GM12878 (cell line): ENCODE measurements at places on chromosomes 5 and 9. TPM values are rescaled to one million over a fixed set of nuclear protein-coding genes. Genes with fewer than 3 reads are reported as not detected.

DNA sequence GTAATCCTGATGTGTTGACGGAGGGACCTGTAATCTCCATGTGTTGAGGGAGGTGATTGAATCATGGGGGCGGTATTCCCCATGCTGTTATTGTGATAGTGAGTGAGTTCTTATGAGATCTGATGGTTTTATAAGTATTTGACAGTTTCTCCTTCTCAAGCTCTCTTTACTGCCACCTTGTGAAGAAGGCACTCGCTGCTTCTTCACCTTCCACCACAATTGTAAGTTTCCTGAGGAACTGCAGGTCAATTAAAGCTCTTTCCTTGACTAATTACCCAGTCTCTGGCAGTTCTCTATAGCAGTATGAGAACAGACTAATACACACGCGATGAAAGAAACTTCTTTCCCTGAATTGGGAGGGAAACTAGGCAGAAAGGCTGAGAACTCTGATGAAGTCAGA is 141.1 kb upstream of the RAD23B start:
- no peaks in the 10 kb centered on the region for H3K27me3 ChIP-seq
- no peak overlapping the region for H3K4me3 ChIP-seq
- no peaks in the 10 kb centered on the region for H3K4me1 ChIP-seq
- H3K27ac ChIP-seq: no peak overlapping the region
- no peaks in the 10 kb centered on the region for H3K36me3 ChIP-seq
- no peak for DNase-seq

- H3K36me3 ChIP-seq: no peaks in the 10 kb centered on the region; the same call in 1 of the 2 replicates
- no peak overlapping the region for H3K27ac ChIP-seq
- H3K4me3 ChIP-seq: no peak overlapping the region
- no peaks in the 10 kb centered on the region for H3K27me3 ChIP-seq
- no peak for DNase-seq
- no peaks in the 10 kb centered on the region for H3K4me1 ChIP-seq
Measured at GRCh38 chr5:50730336-50730735, 63.9 kb downstream of the PARP8 start.

GRCh38 chr5:109242518-109242917 is 167.3 kb downstream of the PJA2 start:
- H3K4me1 ChIP-seq: no peaks in the 10 kb centered on the region
- DNase-seq: no peak
- H3K27me3 ChIP-seq: no peaks in the 10 kb centered on the region
- no peaks in the 10 kb centered on the region for H3K36me3 ChIP-seq

Gene OR5C1
- not detected in 2 replicates for total RNA-seq

Gene KCNN2
- 0.80 and 0.93 TPM in 2 replicates for total RNA-seq

Gene FOXD4L4
- 0.24 and 0.36 TPM in 2 replicates for total RNA-seq

Gene PCDHA2
- not detected in 2 replicates for total RNA-seq

DNA sequence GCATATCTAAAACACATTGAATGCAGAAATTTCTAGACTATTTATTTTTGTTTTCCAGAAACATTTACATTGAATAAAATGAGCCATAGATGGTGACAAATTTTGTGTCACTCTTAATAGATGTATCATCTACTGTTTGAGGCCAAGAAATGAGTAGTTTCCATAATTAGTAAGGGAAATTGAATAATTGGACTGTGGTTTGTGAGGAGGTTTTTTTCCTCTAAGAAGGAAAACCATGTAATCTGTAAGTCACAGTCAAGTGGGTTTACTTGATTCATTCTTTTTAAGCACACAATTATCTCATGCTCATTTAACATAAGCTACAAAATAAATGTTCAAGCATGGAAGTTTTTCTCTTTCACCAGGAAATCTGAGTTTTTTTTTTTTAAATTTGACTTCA is 876.4 kb downstream of the NR2F1-AS1 start:
- DNase-seq: no peak
- H3K36me3 ChIP-seq: no peaks in the 10 kb centered on the region
- H3K4me3 ChIP-seq: no peak overlapping the region
- H3K27me3 ChIP-seq: no peaks in the 10 kb centered on the region
- no peaks in the 10 kb centered on the region for H3K4me1 ChIP-seq

DNA sequence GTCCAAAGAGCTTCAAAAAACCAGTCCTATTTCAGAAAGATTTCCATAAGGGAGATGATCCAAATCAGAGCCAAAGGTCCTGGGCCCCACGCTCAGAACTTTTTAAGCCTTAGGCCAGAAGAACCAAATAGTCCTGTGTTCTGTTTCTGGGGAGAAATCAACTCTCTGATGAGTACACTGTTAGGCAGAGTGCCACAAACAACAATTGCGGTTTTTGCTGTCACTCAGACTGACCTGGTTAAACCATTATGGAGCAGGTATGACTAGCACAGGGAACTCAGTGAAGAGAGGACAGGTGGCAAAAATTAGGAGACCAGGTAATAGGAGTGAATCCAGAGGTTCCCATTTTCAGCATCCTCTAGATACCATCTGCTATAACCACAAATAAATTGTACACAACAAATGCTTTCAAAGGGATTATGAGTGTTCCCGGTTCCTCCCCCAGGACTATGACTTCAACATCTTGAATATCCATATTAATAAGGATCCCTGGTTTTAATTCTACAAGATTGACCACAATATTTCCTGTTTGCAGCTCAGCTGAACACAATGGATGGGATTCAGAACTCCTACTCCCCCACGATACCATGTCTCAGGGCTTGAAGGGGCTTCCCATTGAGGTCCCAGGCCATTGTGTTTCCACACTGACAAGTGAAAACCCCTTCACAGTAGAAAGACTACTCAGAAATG is 52.1 kb upstream of the FREM1 start:
- no peak for DNase-seq
- H3K27ac ChIP-seq: no peak overlapping the region
- H3K4me3 ChIP-seq: no peak overlapping the region
- H3K27me3 ChIP-seq: no peaks in the 10 kb centered on the region

GRCh38 chr5:141560151-141560550 is 58.6 kb downstream of the DIAPH1 start:
- H3K4me1 ChIP-seq: no peaks in the 10 kb centered on the region
- H3K27me3 ChIP-seq: no peaks in the 10 kb centered on the region
- H3K27ac ChIP-seq: no peak overlapping the region
- no peak overlapping the region for H3K4me3 ChIP-seq
- peaks cover 22% of the 10 kb centered on the region for H3K36me3 ChIP-seq

- H3K36me3 ChIP-seq: no peaks in the 10 kb centered on the region
- H3K27ac ChIP-seq: peak overlapping the region; percentile 97
- H3K4me1 ChIP-seq: peaks cover 25% of the 10 kb centered on the region
- no peaks in the 10 kb centered on the region for H3K27me3 ChIP-seq
- peak overlapping the region; percentile 39 for H3K4me3 ChIP-seq
- no peak for DNase-seq
Measured at GRCh38 chr9:1939466-1939865, 75.7 kb upstream of the SMARCA2 start.

Gene PIP5KL1
- 0.32 and 0.64 TPM in 2 replicates for total RNA-seq

DNA sequence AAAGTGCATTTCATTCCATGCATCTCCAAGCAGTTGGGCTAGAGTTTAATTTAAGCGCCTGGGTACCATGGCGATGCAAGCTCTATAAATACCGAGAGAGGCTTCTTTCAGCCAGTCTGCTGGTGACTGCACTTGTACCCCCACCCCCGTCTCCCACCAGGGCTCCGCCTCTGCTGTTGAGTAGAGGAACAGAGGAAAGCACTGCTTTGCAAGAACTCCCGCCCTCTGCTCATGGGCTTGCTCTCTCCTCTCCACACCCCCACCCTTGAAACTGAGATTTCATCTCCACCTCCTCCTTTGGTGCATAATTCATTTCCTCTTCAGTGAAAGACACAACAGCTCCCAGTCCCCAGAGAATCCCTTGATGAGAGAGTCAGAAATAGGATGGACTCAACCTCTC is 5.1 kb upstream of the WWC1 start:
- H3K27ac ChIP-seq: no peak overlapping the region
- no peaks in the 10 kb centered on the region for H3K36me3 ChIP-seq
- H3K4me1 ChIP-seq: peaks cover 31% of the 10 kb centered on the region
- H3K27me3 ChIP-seq: no peaks in the 10 kb centered on the region
- H3K4me3 ChIP-seq: no peak overlapping the region

DNA sequence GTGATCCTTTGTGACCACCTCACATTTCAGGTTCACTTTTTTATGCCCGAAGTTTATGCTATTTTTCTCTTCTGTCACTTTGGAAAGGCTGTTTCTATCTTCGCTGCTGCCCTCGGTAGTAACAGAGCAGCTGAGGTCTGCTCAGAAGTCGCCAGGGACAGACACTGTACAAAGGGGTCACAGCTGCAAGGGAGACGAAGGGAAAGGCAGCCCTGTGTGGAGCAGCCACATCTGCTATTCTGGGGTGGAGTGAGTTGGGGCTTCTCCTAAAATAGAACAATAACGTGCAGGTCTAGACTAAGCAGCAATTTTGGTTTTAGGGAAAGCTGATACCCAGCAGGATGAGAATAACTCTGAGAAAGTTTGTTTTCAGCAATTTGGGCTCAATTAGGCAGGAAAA is 72.5 kb downstream of the ACTL7B start:
- peaks cover 2% of the 10 kb centered on the region; the same call in 1 of the 2 replicates for H3K27me3 ChIP-seq
- no peaks in the 10 kb centered on the region for H3K4me1 ChIP-seq

DNA sequence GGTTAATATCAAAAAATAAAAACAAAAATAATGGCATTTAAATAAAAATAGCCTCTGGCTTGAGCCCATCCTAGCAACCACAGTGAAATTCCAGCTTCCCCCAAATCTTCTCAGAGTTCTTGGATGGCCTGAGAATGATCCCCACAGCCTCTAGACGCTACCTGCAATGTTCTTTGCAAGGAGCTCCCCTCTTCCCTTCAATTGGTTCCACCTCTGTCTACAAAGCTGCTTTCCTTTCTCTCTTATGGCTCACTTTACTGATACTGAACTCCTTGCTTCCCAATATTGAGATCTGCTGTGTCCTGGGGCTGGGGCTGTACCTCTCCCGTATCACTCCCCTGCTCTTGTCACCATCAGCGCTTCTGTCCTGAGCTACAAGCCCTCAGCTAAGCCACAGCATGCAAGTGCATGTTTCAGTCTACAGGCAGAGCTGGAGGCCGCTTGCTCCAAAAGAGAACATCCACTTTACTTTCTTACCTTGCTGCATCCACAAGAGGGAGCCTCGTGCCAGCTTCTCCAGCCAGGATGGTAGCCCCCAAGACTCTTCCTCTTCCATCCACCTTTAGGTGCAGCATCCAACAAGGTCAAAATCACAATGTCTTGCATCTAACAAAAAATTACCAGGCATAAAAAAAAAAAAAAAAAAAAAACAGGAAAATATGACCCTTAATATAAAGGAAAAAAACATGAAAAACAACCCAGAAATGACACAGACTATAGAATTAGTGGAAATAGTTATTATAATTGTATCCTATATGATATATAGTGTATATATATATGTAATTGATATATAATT is 57.4 kb upstream of the PRSS3 start:
- H3K27ac ChIP-seq: no peak overlapping the region
- no peaks in the 10 kb centered on the region; the same call in none of the 2 replicates for H3K27me3 ChIP-seq
- no peak overlapping the region for H3K4me3 ChIP-seq

Gene PFN3
- total RNA-seq: not detected in 2 replicates

- H3K27me3 ChIP-seq: peaks cover 21% of the 10 kb centered on the region
- H3K4me1 ChIP-seq: no peaks in the 10 kb centered on the region
- no peak for DNase-seq
- no peak overlapping the region for H3K4me3 ChIP-seq
- no peaks in the 10 kb centered on the region for H3K36me3 ChIP-seq
Measured at GRCh38 chr9:126329476-126330275, 3.0 kb downstream of the MVB12B start.

DNA sequence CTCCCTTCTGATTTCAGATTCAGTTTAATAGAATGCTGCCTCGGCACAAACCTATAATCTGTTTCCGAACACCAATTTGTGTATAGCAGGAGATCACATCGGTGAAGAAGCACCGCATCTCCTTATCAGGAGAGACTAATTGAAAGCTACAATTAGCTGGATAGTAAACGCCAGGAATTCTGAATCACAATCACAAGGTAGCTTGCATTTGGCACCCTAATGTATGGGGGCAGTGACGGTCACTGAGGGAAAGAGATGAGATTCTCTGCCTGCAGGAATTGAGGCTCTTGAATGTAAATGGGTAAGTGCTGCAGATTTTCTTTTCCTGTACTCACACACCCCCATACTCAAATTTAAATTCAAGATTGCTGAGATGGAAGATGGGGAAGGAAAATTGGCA is 373.6 kb upstream of the ZNF608 start:
- H3K27me3 ChIP-seq: no peaks in the 10 kb centered on the region
- H3K36me3 ChIP-seq: no peaks in the 10 kb centered on the region
- no peak overlapping the region for H3K27ac ChIP-seq
- H3K4me3 ChIP-seq: no peak overlapping the region
- no peak for DNase-seq

DNA sequence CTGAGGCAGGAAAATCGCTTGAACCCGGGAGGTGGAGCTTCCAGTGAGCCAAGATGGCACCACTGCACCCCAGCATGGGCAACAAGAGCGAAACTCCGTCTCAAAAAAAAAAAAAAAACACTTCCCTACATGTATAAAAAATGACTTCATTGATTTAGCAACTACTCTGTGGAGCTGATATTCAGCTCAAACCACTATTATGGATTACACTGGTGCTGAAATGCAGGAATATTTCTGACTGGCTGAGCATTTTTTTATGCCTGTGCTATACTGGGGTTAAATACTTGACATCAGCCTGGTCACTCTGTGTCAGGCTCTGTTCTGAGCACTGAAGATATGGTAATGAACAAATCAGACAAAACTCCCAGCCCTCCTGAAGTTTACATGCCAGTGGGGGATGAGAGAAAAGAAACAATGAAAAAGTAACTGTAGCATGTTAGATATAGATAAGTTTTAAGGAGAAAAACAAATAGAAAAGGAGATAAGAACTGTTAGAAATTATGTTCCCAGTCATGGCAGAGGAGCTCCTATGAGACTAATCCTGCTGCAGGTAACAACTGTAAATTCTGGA is 22.6 kb upstream of the TTC39B start:
- no peak for DNase-seq
- H3K36me3 ChIP-seq: no peaks in the 10 kb centered on the region

Gene SPINK4
- total RNA-seq: not detected in 2 replicates

Gene DDX4
- 0.36 TPM in 1 of 2 replicates, not detected in the other for total RNA-seq

DNA sequence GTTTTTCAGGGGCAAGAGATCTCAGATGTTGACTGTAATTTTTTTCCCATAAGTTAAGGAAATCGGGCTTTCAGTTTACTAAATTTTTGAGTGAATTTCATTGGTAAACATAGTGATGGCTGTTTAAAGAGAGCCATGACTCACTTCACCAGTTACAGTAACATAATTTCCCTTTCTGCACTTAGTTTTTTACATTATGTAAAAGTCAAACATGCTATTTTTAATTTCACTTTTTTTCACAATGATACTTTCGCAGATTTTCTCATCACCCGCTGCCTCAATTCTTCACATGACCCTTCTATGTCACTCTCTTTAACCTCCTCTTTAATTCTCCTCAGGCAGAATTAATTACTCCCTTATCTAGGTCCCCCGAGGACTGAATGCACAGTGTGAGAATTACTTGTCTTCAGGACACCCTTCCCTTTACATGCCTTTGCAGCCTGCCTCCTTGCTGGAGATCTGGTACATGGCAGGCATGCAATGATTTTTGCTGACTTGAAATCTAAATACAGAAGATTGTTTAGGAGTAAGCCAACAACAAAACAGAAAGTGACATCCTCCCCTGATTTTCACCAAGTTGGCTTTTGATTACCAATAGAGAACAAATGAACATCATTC is 217.5 kb upstream of the S1PR3 start:
- peaks cover 5% of the 10 kb centered on the region; the same call in 1 of the 2 replicates for H3K4me1 ChIP-seq
- no peak overlapping the region for H3K27ac ChIP-seq
- no peaks in the 10 kb centered on the region for H3K27me3 ChIP-seq
- no peaks in the 10 kb centered on the region for H3K36me3 ChIP-seq
- DNase-seq: no peak

- no peaks in the 10 kb centered on the region for H3K27me3 ChIP-seq
- H3K4me1 ChIP-seq: peaks cover 8% of the 10 kb centered on the region
- DNase-seq: no peak
- no peak overlapping the region for H3K4me3 ChIP-seq
- H3K36me3 ChIP-seq: peaks cover 30% of the 10 kb centered on the region
- no peak overlapping the region for H3K27ac ChIP-seq
Measured at GRCh38 chr5:431711-432050, 11.3 kb upstream of the EXOC3 start.

Gene TEX53
- not detected in 2 replicates for total RNA-seq
